ENCODE measurements at places on chromosomes 1 and 21. TPM values are rescaled to one million over a fixed set of nuclear protein-coding genes. Genes with fewer than 3 reads are reported as not detected.

DNA sequence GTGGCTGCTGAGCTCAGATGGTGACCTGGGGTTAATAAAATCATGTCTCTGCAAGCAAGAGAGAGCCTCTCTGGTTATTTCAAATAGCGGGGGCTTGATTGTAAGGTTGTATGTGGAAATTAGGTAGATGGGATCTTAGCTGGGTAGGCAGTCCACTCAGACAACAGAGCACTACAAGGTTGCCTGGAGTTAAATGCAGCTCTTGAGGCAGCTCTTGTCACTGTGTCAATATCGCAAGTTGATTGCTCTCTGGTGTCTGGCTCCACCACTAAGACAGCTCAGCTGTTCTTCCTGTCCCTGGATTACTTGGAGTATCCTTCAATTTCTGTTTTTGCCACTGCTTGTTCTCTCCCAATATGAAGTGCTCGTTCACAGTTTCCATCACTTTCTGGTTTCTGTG lies 93.8 kb downstream of the C21orf91 start:
- DNase-seq = no peak

DNA sequence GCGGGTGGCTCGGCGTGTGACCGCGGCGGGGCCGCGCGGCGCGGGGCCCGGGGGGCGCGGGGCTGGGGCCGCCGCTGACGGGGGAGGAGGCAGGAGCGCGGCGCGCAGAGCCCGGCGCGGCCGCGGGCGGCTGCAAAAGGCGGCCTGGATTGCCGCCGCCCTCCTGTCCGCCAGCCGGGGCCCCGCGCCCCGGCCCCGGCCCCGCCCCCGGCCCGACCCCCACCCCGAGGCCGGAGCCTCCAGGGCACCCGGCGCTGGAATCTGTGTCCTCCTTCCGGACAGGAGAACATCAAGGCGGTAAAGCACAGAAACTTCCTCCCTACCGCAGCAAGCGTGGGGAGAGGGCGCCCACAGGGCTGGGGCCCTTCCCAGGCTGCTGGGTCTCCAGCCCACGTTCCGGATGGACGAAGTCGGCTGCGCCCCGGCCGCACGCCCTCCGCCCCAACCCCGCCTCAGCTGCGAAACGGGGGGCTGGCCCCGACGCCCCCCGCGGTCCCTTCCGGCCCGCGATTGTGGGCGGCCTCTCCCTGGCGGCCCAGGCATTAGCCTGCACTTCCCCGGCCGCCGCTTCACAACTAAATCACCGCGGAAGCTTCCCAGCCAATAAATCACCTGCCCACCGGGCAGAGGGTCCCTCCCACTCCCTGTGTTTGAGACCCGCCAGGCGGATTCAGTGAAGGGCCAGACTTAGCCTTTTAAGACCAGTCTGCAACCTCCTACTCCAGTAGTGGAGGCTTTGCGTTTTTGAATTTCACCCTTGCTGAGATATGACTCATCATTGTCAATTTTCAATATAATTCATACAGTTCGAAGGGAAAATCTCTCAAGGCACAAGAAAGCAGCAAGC lies 106.0 kb downstream of the SLC45A1 start:
- DNase-seq = peak; percentile 79

DNA sequence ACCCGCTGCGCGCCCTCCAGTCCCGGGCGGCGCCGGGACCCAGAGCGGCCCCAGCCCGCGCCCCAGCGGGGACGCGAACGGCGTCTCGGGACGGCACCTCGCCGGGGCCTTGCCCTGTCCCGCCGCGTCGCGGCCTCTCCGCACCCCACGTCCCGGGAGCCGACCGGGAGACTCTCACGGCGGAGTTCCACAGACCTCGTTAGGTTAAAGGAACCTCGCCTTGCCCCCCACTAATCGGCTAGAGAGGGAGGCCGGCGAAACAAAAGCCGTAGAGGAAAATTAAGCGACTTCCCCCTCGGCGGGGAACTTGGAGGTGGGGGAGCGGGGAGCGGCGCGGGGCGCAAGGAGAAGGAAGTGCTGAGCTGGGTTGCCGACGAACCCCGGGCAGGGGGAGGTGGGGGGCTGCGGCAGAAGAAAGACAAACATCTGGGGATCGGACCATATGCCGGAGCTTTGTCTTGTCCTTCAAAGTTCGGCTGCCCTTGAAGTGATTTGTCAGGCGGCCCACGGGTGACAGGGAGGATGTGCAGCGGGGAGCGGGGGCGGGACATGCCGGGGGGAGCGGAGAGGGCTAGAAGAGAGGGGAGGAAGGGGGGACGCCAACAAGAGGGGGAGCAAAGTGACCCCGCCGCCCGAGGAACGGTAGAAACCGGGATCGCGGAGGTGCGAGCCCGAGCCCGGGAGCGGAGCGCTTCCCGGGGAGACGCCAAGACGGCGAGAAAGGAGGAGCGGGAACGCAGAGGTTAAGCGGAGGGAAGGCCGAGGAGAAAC lies 120.0 kb upstream of the RRP15 start:
- DNase-seq = peak; percentile 42

- no peak for DNase-seq
Observed at GRCh38 chr1:171219346-171220080, 28.8 kb upstream of the FMO1 start.

Gene PADI2
- total RNA-seq = 291 TPM
